Stimulated activated naive CD8-positive, alpha-beta T cell treated with anti-CD3 and anti-CD28 coated beads, Interleukin-15, amount 100 ng/mL, for 72 hours (primary cell): ENCODE measurements at places on chromosomes 7 and 10.

GRCh38 chr7:154928136-154929005 is 74.6 kb downstream of the PAXIP1 start:
- peak; percentile 41 for DNase-seq

- DNase-seq: no peak
These were observed 331.6 kb downstream of the GFRA1 start for GRCh38 chr10:115941361-115941771.

DNA sequence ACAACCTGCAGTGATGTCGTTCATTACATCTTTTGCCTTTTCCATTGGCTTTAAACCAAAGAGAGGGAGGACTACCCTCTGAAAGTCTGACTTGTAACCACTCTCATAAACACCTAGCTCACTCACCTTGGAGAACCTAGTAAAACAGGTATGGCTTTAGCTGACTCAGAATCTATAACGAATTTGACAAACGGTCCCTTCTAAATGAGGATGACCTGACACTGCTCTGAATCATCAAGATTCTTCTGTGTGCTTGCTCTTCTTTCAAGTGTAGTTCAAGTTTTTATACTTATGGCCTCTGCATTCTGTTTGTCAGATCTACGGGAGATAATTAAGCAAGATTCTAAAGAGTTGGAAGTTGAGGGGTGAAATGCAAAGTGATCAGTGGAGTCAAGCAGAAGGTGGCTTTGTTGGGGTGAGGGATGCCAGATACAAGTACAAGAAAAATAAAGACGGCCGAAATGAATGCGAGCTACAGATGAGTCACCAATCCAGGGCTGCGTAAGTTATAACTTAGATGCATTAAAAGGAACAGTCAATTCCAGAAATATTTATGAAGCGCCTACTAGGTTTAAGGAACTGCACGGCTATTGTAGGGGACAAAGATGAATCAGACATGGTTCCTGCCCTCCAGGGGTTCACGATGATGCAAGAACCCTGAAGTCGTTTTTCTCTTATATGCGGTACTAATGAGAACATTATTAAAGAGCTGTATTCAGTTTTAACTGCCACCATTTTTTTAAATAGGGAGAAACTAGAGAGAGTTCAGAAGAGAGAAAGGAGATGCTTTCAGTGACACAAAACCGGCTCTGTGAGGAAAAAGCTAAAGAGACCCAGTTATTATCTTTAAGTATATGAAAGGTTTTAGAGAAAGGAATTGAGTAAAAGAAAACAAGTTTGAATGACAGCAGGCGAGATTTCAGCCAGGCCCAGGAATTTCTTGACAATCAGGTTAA is 6.5 kb downstream of the HIPK2 start:
- DNase-seq: no peak

DNA sequence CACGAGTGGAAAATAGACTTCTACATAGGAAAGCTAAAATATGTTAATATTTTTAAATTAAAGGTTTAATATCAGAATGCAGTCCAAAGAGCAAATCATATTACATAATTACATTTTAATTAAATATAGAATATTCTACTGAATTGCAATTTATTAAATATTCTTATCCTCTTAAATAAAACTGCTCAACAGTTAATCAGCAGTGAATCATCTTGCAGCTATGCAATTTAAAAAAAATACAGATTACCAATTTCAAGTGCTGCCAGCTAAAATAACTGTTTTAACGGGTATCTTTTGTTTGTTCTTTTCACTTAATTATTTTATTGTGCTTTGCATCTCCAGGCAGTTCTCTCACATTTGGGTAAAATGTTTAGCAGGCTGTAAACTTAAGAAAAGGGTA is 82.2 kb downstream of the ZNRF2 start:
- no peak for DNase-seq

GRCh38 chr7:129225931-129226572 is 1.2 kb downstream of the AHCYL2 start:
- DNase-seq: no peak

DNA sequence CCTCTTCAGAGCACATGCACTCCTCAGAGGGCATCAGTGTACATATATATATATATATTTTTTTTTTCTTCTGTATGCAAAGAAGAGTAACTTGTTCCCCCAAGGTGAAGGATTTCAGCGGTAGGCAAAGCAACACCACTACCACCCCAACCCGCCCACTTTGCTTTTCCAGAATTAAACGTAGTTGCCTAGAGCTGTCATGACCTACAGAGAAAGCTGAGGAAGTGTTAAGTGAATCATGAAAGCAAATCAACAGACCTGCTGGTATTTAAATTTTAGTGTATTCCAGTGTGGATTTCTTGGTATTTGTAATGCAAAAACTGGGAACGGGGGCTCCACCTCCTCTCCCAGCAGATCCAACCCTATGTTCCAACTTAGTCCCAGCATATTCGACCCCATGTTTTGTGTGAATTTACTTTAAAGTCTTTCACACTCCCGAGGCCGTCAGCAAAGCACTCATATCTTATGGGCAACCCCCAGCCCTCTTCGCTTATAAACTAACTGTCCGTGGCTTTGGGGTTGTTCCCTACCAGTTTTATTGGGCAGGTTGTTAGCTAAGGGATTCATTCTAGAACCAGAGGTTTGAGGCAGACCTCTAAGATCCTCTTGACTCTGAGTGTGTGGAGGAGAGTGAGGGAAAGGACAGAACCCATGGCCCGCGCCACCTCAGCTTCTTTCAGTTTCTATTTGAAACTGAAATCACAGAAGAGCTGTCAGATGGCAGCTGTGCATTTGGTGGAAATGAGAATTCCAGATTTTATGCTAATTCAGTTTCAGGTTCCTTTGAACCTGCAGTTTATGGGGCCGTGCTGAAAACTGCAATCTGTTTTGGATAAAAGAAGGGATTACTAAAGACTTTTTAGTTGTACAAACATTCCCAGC is 450.2 kb upstream of the GALNT17 start:
- peak; percentile 27 for DNase-seq

DNA sequence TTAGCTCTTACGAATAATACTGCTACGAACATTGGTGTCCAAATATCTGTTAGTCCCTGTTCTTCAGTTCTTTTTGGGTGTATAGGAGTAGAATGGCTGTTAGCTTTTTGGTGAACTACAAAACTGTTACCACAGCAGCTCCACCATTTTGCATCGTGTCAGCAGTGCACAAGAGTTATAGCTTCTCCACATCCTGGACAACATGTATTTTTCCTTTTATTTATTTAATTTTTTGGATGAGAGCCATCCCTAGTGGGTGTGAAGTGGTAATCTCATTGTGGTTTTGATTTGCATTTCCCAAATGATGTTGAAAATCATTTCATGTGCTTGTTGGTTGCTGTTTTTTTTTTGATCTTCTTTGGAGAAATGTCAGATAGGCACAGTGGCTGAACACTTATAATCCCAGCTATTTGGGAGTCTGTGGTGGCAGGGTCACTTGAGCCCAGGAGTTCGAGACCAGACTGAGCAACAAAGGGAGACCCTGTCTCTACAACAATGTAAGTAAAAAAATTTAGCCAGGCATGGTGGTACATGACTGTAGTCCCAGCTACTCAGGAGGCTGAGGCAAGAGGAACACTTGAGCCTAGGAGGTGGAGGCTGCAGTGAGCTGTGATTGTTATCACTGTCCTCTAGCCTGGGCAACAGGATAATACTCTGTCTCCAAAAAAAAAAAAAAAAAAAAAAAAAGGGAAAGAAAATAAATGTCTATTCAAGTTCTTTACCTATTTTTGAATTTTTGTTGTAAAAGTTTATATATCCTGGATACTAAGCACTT is 31.7 kb downstream of the TRIM24 start:
- no peak for DNase-seq

- DNase-seq: no peak
These were observed 36.7 kb downstream of the PTPRN2 start for GRCh38 chr7:158550886-158551452.

DNA sequence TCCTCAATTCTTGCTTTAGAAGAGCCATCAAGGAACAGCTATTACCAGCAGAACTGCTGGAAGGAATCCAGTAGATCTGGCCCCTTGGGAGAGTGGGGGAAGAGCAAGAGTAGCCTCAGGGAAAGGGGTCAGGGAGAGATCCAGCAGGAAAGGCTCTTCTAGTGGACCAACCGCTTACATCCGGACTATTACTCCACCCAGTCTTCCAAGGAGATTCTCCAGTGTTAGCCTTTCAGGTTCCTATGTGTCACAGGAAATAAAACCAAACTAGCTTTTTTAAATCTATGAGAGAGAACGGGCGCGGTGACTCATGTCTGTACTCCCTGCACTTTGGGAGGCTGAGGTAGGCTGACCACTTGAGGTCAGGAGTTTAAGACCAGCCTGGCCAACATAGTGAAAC is 34.3 kb downstream of the TET1 start:
- no peak for DNase-seq

GRCh38 chr10:124308811-124309210 is 109.9 kb downstream of the OAT start:
- DNase-seq: no peak

DNA sequence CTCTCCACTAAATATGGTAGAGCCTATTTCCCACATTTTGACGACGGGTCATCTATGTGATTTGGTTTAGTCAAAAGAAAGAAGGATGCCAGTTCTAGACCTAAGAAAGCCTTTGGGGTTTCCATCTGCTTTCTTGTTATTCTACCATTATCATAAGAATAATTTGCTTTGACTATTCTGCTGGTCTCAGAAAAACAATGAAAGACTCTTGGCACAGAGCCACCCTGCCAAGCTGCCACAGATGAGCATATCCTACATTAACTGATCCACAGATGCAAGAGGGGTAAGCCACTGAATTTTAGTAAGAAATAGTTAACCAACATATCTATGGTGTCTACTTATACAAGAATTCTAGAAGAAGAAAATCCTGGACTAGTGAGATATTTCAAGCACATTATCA is 158.6 kb upstream of the MAGI2 start:
- DNase-seq: no peak

DNA sequence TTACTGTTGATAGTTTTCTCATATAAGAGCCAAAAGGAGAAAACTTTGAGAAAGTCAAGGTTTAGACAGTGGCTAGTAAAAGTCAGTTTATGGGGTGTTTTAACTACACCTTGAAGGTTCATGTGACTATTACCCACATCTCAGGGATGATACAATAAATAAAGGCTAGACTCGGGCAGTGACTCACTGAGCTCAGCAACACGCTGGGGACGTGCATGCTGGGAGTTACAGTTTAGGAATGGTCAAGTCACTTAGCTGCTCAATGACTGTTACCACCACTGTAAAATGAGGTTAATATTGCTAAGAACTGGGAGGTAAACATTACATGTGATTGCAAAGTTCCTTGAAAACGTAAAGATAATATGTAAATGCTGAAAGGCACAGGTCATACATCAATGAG is 1254.4 kb upstream of the PHF14 start:
- DNase-seq: no peak

DNA sequence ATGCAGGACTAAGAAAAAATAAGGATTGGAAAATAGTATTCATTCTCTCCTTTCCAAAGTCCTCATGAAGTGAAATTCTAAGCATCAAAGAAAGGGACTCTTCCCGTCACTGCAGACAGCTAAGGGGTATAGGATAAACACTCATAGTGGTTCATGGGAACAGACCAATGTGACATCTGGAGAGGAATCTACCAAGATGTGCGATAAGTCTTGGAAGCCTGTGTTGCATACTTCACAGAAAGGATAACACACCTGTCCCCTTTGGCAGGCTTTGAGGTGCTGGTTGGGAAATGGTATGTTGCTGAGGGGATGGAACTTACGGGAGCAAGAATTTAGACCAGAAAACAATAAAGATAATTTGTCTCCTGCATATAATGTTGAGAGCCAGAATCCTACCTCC is 248.1 kb downstream of the ARHGAP21 start:
- DNase-seq: no peak

DNA sequence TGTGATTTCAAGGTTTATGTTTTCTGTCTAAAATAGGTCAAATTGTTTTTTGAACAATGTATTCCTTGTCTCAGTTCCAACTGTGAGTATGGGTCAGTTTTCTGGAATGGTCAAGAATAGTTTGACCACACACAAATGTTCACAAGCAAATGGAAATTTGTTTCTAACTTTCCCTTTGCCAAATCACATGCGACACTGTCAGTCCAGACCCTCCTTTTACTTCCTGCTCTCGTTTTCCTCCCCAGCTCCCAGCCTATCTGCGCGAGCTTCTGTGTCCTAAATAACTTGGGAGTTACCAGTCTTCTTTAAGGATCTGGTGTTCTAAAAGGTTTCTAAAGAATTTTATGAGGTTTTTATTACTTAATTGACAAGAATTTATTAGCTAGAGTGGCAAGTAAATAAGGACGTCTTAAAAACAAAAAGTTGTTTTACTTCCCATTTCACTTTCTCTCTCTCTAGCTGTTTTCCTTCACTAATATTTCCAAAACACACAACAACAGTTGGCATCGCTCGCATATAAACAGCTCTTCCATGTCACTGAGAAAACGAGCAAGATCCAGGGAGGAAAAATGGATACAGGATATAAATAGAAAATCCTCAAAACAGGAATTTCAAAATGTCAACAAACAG is 266.1 kb upstream of the KLF6 start:
- DNase-seq: no peak
